Activated CD4-positive, alpha-beta T cell treated with anti-CD3 and anti-CD28 coated beads, Interleukin-2, amount 10 ng/mL, durations not matched to agents 24 days and 14 days (primary cell): ENCODE measurements at places on chromosomes 1 and 21. TPM values are rescaled to one million over a fixed set of nuclear protein-coding genes. Genes with fewer than 3 reads are reported as not detected.

The ZBTB21 gene
- 35.3 and 38.1 TPM in 2 replicates for total RNA-seq

The CCDC24 gene
- 3.0 and 4.3 TPM in 2 replicates for total RNA-seq

The BSND gene
- total RNA-seq = not detected in 2 replicates

The SMIM11 gene
- 23.7 and 23.9 TPM in 2 replicates for total RNA-seq

The GJA9 gene
- not detected in 2 replicates for total RNA-seq

The AKR7A3 gene
- total RNA-seq = 1.8 and 2.5 TPM in 2 replicates

The GNAT2 gene
- total RNA-seq = 0.33 TPM in 2 replicates

The OSCP1 gene
- 0.82 and 0.92 TPM in 2 replicates for total RNA-seq

The GBP6 gene
- 0.40 and 0.50 TPM in 2 replicates for total RNA-seq

The RNU1-1 gene
- total RNA-seq = 1,962 and 2,189 TPM in 2 replicates

The OR2L3 gene
- not detected in 2 replicates for total RNA-seq

The LIN28A gene
- total RNA-seq = not detected in 2 replicates

The FCRLB gene
- not detected in 2 replicates for total RNA-seq

The LSS gene
- 19.7 and 23.1 TPM in 2 replicates for total RNA-seq

The RGS13 gene
- total RNA-seq = not detected in 2 replicates
